Naive B cell (primary cell): ENCODE measurements at places on chromosomes 2 and 18. TPM values are rescaled to one million over a fixed set of nuclear protein-coding genes. Genes with fewer than 3 reads are reported as not detected.

DNA sequence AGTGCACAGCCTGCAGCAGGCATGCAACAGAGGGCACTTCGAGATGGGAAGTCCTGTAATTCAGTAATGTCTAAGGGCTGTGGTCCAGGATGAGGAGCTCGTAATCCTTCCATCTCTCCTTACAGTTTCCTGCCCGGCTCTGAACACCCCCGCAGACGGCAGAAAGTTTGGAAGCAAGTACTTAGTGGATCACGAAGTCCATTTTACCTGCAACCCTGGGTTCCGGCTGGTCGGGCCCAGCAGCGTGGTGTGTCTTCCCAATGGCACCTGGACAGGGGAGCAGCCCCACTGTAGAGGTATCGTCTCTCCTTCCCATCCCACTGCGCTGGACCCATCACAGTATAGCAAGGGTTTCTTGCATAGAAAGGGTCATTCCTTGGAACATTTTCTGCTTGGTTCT lies 26.7 kb downstream of the FBLN7 start:
- DNase-seq: no peak

DNA sequence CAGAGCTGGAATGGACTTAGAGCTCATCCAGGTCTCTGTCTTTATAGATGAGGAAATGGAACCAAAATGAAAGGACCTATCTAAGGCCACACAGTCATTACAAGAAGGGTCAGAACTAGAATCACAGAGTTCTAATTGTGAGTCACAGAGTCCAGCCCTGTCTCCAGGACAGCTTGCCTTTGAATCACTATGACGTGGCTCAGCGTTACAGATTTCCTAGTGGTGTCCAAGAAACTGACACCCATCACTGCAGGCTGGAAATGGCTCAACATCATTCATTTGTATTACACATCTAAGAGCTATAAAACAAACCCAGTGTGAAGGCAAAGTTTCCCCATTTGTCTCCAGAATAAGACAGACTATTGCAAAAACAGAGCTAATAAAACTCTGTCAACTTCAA lies 164.3 kb upstream of the SIX2 start:
- no peak for DNase-seq

Gene AMER3
- not detected for polyA plus RNA-seq

Gene FBLN7
- not detected for polyA plus RNA-seq

Gene PSTPIP2
- polyA plus RNA-seq: 1.1 TPM
